ENCODE measurements at places on chromosomes 2 and 18.

GRCh38 chr2:168254158-168254935 is 7.0 kb upstream of the STK39 start:
- no peak for DNase-seq

DNA sequence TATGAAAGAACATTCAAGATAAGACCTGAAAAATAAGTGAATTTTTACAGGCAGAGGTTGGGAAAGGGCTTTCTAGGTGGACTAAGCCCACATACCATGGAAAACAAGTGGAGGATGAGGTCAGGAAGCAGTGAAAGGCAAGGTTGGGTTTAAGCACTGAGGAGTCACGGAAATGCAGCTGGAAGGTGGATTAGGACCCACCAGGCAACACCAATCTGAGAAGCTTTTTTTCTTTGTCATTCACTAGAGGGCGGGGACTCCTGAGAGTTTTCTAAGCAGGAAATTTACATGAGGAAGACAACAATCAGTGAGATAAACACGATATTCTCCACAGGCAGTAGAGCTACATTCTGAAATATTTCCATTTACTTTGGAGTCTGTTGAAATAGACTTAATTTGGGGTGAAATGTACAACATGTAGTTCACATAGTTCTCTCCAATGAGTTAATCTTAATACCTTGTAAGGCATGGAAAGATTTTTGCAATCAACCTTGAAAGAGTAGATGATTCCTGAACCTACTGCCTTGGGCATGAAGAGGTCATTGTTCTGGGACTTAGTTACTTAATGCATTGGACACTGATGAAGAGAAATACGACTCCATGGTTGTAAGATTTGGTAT is 40.7 kb downstream of the VIT start:
- peak; percentile 90 for DNase-seq

DNA sequence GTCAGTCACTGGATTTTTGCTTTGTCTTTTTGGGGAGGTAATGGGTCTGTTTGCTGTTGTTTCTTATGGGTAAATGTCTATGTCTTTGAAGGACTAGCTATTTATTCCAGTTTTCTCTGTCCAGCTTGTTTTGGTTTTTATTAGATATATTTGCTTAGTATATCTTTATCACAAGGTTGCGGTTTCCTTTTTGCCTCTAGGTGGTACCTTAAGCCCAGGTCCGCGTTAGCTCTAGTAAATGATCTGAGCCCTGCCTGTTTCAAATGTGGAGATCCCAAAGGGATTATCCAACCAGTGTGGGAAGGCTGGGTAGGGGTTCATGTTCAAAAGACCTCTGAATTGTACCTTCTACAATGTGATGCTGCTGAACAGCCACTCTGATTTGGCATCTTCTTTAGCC is 114.5 kb downstream of the MYO3B start:
- DNase-seq, result no peak

DNA sequence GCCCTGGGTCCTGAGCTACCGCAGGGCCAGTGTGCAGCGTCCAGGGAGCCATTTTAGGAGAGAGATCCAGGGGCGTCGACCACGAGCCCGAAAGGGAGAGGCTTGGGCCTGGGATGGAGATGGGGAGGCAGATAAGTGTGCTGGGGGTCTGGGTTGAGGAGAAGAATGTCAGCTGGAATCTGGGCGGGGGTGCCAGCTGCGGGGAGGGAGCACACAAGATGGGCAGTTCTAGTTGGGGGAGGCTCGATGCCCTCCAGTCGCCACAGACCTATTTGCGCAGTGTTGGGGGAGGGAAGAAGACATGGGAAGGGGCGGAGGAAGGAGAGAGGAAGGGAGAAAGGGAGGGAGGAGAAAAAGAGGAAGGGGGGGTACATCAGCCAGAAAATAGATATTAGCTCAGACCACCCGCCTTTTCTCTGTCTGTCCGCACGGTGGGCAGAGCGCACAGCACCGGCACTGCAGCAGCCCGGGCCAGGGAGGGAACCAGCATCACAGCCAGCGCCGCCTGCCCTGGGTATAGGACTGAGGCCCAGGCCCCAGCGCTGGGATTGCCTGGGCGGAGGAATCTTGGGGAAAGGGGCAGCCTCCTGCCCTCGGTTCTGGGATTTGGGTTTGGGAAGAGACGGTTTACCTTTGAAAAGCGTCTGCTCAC is 1.9 kb upstream of the HOXD11 start:
- DNase-seq, result no peak

GRCh38 chr2:26355038-26355995 is 8.7 kb upstream of the ADGRF3 start:
- peak; percentile 57 for DNase-seq

DNA sequence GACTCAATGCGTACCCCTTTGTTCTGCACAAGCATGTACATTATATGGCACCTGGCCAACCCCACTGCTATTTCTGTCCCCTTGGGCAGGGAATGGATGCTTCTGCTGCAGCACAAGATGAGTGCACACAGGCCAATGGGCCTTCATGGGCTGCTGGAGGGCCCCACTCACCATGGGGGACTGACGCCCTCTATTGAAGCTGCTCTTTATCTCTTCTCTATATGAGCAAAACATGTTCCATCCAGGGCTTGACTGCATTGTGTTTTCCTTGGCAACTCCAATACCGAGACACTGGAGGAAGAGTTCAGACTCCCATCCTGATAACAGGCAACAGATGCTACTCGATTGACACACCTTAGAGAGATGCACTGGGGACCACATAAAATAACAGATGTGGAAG is 251.6 kb upstream of the NCKAP5 start:
- DNase-seq, result no peak

Measured in NT2/D1 (cell line).